ENCODE measurements at places on chromosomes 5 and 9. TPM values are rescaled to one million over a fixed set of nuclear protein-coding genes. Genes with fewer than 3 reads are reported as not detected.

The PTPRD gene
- total RNA-seq = 210 TPM

DNA sequence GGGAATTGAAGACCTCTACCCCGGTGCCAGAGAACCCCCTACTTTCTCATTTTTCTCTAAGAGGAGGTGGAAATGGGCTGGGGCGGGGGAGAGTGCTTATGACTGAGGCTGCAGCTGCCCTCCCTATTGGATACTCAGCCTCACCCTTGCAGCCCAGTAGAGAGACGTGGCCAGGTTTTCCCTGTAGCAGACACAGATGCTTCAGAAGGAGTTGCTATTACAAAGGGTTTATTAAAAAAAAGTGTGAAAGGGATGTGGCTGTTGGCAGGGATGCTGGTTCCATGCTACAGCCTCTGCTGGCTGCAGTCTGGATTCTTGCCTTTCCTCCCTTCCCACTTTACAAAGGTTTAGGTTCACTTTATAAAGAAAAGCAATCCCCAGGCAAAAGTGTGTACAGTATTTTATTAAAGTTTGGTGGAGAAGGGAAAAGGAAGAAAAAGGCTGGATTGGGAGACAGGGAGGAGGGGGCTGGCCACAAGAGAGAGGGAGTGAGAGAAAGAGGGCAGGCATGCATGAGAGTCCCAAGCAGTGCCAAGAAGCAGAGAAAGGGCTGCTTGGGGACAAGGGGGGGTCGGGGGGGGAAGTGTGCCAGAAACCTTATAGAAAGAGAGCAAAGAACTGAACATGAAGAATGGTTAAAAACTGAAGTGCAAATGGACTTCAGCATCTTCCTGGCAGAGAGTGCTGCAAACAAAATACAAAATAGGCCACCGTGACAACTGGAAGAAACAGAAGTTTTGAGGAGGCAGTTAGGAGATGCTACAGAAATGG is 29.5 kb upstream of the NFIB start:
- DNase-seq = no peak

The CDK7 gene
- total RNA-seq = 31.2 TPM

The CD180 gene
- total RNA-seq = 2.5 TPM

The ATG12 gene
- 75.9 TPM for total RNA-seq

GRCh38 chr9:19465586-19466279 is 56.9 kb downstream of the ACER2 start:
- no peak for DNase-seq

DNA sequence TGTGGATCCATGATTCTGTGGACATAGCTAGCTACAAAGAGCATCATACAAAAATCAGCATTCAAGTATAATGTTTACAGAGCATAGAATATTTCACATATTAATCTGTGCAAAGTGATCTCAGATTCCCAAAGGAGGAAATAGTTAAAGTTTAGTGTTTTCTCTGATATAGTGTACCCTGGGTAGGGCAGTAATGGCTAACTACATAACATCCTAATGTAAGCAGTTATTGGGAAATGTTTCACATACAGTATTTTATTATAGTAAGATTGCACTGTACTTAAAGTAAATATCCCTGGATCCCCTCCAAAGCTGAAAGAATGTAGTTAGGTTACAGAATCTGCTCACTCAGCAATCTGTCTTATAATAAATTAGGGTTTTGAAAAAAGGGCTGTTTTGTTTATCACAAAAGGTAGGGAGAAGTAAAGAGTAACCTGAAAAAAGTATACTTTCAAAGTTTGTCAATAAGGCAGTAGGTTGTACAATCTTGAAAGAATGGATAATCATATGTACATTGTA is 52.5 kb upstream of the SMARCA2 start:
- DNase-seq = no peak

- DNase-seq = no peak
Measured at GRCh38 chr5:94245608-94246007, 372.8 kb downstream of the KIAA0825 start.

- DNase-seq = no peak
Measured at GRCh38 chr5:28065656-28066055, 1027.3 kb upstream of the CDH9 start.

The PJA2 gene
- total RNA-seq = 236 TPM

The ST6GALNAC4 gene
- 6.8 TPM for total RNA-seq

The JAKMIP2 gene
- 4.5 TPM for total RNA-seq

DNA sequence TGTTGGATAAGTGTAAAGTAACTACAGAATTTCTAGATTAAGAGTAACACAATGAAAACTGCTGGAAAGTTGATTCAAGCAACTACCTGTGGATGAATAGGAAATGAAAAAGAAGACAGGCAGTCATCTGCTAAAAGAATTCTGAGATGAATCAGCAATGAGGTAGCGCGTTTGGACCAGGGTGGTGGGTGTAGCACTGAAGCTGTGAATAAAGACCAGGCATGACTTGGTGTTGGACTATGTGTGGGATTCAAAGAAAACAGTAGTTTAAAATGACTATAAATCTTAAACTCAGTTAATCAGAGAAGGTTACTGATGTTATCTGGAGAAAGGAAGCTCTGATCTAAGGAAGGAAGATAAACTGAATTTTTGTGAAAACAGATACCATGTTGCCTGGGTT is 159.8 kb downstream of the FBN2 start:
- no peak for DNase-seq

DNA sequence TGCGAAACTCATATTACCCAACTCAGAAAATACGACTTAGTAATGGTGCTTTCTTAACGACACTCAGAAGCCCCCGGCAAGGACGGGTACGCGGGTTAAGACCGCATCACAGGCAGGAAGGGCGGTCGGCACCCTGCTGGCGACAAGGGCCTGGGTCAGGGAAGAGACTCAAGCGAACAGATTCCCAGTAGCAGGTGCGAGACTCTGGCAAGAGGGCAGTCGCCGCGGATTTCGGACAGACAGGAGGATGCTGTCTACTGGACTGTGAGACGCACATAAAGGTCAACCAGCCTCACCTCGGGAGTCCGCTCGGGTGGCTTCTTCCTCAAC is 398 bp downstream of the RAPGEF6 start:
- DNase-seq = no peak

Data from urinary bladder (tissue), 4 donors.